ENCODE measurements at places on chromosomes 2 and 18.
A peak's percentile ranks its signal among the peaks of the same experiment; 100 is the strongest.

- no peak for DNase-seq
Observed at GRCh38 chr2:7825591-7826312, 856.1 kb upstream of the ID2 start.

- no peak for DNase-seq
Observed at GRCh38 chr2:180706694-180707093, 273.7 kb upstream of the UBE2E3 start.

DNA sequence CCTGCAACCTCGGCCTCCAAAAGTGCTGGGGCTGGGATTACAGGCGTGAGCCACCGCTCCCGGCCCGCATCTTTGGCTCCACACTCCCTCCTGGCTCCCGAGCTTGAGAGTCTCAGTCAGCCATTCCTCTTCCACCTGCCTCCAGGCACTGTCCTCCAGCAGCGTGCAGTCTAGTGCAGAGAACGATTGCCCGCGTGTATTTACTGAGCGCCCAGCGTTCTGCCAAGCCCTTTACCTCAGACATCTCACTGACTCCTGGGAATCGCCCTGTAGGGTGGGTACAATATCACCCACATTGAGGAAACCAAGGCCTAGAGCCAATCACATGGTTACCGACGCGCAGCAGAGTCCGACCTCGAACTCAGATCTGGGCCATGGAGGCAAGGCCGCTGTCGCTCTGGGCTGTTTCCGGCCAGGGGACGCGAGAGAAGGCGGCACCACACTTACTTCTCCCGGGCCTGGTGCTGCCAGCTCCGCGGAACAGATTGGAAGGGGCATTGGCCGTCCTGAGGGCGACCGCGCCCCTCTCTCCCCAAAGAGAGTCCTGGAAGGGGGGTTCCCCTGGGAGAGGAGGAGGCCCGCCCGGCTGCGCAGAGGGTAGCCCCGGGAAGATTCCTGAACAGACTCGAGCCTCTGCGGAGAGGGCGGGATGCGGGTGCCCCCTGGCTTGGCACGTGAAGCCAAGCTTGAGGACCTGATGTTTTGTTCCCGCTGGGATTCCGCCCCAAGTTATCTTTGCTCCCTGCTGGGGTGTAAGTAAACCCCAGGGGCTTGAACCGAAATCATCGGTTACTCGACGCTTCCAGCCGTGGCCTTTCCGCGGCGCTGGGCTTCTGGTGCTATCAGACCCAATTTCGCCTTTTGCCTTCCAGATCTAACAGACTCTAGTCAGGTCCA is 5.2 kb upstream of the DLX2 start:
- DNase-seq: no peak

GRCh38 chr2:8506746-8507145 is 175.1 kb upstream of the ID2 start:
- no peak for DNase-seq

DNA sequence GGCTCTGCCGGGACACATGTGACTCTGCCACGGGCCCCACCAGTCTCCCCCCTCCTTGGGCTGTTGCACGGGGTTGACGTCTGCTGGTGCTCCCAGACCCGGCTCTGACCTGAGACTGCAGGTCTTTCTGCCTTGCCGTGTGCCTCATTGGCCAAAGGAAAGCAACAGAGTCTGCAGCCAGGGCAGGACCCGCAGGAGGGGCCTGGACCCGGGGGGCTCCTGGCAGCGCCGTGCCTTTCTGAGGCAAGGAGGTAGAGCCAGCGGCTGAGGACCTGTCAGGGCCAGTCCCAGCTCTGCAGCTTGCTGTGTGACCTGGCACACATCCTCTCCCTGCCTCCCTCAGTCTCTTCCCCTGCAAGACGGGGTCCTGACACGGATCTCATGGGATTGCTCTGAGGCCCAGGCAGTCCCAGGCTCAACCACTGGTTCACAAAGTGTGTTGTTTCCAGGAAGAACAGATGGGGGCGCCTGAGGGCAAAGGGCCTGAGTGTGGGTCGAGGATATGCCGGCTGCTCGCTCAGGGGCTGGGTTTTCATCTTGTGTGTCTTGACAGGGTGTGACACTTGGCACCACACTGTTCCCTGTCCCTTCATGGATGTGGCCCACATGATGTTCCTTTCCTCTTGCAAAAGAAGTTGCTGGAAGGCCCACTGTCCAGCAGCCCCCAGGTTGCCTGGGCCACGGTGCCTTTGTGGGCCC is 9.0 kb downstream of the CAPN10 start:
- DNase-seq: peak; percentile 63
